Tibial nerve (tissue), 4 donors: ENCODE measurements at places on chromosomes 2 and 18. TPM values are rescaled to one million over a fixed set of nuclear protein-coding genes. Genes with fewer than 3 reads are reported as not detected.

Gene HTR2B
- 0.60 TPM for total RNA-seq

DNA sequence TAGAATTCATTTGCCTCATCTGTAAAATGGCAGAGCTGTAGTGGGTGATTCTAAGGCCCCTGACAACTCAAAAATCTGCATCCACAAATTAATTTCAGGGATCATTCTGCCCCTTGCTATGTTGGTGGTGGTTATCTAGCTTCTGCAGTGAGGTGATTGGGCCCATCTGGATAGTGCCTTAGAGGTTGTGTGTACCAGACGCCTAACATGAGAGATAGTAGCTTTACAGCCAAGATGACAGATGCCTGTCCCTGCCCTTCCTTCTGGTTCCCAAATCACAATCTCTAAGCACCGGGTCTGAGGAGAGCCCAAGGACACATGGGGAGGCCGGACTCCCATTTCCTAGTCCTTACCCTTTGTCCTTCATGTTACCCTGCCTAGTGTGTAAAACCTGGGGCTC, 51.1 kb upstream of the TNP1 start:
- no peak for DNase-seq

- DNase-seq, result no peak
These were observed 58.2 kb downstream of the ICOS start for GRCh38 chr2:203994735-203995134.

GRCh38 chr2:52498077-52498750, 1269.4 kb upstream of the CHAC2 start:
- no peak for DNase-seq

GRCh38 chr2:236529606-236530005, 40.0 kb upstream of the ACKR3 start:
- no peak for DNase-seq

Gene LRRC30
- not detected for total RNA-seq

GRCh38 chr2:121135168-121135853, 149.7 kb downstream of the TFCP2L1 start:
- no peak for DNase-seq

DNA sequence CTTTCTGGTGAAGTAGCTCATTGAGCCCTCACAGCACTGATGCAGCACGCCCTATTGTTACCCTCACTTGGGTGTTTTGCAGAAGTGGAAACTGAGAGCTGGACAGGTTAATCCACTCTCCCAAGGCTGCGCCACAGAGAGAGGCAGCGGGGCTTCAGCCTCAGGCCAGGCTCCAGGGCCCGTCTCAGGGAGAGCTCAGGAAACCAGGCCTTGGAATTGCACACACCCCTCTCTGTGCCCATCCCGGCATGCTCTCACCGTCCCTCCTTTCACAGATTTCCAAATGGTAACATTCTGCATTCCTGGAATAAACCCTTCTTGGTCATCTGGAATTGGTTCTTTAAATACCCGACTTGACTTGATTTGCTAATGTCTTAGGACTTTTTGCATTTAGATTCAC, 51.5 kb downstream of the TWIST2 start:
- no peak for DNase-seq

Gene CACNB4
- 4.2 TPM for total RNA-seq

DNA sequence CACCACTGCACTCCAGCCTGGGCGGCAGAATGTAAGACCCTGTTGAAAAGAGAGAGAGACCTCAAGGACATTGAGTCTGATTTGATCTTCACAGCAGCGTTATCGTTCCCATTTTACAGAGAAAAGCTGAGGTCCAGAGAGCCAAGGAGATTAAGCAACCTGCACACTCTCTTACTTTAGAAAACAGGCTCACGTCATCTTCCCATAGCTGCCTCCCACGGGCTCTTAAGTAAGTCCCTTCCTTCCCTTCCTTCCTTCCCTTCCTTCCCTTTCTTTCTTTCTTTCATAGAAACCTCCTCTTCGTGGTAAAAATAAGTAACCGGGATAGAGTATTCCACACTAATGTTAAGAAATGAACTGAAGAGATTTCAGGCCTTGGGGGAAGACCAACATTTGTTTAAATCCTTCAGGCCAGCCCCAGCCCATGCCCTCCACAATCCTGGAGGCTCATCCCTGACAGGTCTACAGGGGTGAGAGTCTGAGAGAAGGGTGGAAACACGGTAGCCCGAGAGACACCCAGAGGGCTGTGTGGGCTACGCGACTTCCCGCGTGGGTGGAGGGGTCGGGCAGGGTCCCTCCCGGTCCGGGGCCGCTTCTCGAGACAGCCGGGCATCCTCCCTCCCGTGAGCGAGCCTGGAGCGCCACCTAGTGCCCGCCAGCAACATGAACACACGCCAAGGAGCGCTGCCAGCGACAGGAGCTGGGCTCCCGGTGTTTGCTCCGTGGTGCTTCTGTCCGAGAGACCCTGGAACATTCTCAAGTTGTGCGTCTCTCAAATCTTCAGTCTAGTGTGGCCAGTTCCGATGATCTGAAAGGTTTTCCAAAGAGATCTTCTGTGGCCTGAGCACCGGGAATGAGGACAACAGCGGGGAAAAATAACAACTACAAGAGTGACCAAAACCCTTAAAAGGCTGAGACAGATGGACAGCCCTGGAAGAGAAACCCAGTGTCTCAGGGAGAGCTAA, 160.3 kb downstream of the INO80D start:
- peak; percentile 60 for DNase-seq

Gene SERPINB4
- not detected for total RNA-seq

- no peak for DNase-seq
These were observed 87.8 kb upstream of the UPP2 start for GRCh38 chr2:158013891-158014290.

DNA sequence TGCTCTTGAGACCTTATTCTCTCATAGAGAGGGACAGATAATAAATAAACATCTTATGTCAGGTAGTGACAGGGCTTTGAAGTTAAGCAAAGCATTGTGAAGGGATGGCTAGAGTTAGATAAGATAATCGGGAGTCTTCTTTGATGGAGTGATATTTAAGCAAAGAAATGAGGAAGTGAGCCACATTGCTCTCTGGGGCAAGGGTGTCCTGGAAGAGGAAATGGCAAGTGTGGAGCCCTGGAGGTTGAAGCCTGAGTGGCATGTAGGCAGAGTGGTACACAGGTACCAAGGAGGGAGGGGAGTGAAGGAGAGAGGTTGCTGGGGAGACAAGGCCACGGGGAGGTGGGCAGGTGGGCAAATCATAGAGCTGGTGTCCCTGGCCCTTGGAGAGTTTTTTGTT, 110.2 kb downstream of the CTAGE1 start:
- DNase-seq, result no peak

- no peak for DNase-seq
These were observed 553.8 kb upstream of the FANCL start for GRCh38 chr2:58794916-58795315.

Gene ABCA12
- not detected for total RNA-seq

Gene MPV17
- total RNA-seq, result 105 TPM

GRCh38 chr2:125106710-125107109, 1081.6 kb downstream of the CNTNAP5 start:
- DNase-seq, result no peak
